D721Med (cell line): ENCODE measurements at places on chromosomes 3 and 15.
A peak's percentile ranks its signal among the peaks of the same experiment; 100 is the strongest.

GRCh38 chr3:11168881-11169805 lies 14.8 kb downstream of the HRH1 start:
- no peak for DNase-seq

DNA sequence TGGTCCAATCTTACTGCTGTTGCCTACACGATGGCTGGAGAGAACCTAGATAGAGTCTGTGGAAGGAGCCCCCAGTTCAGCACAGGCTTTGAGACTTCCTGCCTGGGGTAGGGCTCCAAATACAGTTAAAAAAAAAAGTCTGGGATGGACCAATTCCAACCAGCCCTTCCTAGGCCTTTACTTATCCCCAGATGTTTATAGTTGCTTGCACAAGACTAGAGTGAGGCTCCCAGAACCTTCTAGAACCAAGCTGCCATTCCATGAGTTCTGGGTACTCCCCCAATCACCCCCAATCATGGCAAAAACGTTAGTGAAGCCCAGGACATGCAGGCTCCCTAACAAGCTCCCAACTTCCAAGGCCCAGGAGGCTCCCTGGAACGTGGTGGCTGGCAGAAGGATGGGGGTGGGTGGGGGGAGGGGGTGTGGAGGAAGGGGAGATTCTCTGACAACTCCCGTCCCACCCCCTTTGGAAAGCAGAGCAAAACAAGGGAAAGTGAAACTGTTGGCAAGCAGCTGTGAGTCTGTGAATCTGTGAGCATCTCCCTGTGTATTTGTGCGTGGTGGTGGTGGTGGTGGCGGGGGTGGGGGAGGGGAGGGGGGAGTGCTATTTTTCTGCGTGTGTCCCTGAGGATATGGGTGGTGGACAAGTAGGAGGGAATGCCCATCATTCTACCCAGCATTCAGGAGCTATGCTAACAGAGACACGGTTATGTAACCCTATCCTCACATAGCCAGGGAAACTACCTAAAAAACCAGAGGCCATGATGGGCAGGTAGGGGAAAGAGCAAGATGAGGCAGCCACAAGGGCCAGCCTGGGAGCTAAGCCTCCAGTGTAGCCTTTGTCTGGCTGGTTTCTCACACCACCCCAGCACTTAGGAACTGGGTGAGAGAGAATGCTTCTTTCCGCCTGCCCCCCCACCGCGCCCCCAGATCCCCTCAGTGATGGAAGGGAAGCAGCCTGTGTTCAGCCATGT lies 2.0 kb downstream of the MST1R start:
- DNase-seq = no peak

DNA sequence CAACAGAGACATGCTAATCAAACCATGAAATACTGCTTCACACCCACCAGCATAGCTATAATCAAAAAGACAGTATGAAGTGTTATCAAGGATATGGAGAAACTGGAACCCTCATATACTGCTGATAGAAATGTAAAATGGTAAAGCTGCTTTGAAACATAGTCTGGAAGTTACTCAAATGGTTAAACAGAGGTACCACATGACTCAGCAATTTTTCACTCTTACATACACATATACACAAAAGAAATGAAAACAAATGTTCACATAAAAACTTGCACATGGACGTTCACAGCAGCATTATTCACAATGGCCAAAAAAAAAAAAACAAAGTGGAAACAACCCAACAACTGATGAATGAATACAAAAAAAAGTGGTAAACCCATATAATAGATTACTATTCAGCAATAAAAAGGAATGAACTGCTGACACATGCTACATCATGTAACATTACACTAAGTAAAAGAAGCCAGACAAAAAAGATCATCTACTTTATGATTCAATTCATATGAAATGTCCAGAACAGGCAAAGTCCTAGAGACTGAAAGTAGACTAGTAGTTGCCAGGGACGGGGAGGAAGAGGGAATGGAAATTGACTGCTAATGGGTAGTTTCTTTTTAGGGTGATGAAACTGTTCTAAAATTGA lies 23.2 kb downstream of the ZNF148 start:
- DNase-seq = no peak

DNA sequence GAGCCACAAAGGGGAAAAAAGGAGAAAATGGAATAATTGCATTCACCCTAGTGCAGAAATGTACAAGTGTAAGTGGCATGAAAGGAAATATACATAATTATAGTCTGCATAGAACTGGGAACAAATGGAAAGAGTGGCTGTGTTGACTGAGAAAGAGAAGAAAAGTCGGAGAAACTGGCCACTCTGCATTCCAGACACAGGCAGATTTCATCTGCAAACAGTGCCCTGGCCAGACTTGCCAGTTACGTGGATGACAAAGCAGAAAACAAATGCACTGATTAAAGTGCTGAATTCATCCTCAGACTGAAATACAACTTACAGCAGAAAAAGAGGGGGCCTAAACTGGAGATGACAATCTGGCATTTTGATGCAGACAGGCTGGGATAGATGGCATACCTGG lies 129.8 kb downstream of the FGF12 start:
- DNase-seq = no peak

- DNase-seq = no peak
Measured at GRCh38 chr3:33081812-33082211, 15.1 kb downstream of the GLB1 start.

DNA sequence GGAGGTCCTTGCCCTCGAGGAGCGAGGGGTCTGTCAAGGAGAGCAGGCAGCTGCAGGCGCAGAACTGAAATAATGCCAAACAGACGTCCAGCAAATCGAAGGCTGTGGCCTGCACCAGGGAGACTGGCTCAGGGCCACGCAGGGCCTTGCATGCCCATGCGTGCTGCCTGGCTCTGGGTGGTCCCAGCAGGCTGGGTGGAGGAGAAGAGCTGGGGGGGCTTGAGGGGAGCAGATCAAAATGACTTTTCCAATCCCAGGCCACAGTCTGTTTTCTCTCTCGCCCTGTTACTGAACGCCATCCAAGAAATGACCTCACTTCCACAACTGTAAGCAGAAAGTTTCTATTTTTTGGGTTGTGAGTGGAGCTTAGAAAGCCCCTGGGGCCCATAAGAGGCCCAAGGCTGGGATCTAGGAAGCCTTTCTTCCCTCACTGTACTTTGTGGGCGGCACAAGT lies 96.9 kb upstream of the RPL32 start:
- no peak for DNase-seq

DNA sequence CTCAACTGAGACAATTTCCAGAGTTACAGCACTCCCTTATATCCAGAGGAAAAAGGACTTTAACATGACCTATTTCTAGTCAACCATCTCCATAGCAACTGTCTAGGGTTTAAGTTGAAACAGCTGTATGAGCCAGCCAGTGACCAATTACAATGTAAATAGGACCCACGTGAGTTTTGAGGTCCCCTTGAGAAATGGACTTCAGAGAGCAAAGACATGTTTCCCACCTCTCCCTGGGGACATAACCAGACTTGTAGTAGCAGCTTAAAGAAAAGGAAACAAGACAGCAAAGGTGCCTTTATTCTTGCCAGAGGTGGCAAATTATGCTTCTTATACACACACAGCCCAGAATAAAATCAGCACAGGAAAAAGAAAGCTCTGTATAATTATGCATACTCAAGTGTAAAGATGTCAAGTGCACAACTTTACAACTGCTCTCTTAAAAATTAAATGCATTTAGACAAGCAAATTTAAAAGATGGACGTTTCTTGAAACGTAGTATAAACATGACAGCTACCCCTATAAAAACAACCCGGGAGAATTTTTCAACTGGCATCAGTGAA lies 40.2 kb downstream of the SUMF1 start:
- DNase-seq = no peak

DNA sequence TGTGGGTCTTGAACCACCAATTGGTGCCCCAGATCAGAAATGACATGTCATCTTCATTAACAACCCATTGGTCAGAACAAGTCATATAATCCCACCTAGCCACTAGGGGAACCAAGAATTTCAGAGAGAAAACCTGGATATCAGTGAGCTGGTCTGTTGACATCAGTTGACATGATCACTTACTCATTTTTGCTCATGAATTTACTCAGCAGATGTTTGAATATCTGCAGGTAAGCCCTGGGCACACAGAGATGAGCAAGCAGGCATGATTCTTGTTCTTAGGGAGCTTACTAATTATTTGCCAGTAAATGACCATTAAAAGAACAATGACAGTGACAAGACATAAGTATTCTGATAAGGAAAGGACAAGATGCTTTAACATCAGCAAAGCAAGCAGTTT lies 64.3 kb upstream of the PLCL2 start:
- no peak for DNase-seq

GRCh38 chr3:71865727-71866126 lies 80.8 kb upstream of the PROK2 start:
- DNase-seq = no peak

GRCh38 chr15:49297584-49297983 lies 125.5 kb upstream of the FGF7 start:
- no peak for DNase-seq

GRCh38 chr3:49671291-49672288 lies 2.6 kb upstream of the APEH start:
- peak; percentile 85 for DNase-seq

- DNase-seq = no peak
Measured at GRCh38 chr3:41075975-41076374, 123.3 kb upstream of the CTNNB1 start.
